ENCODE measurements at places on chromosomes 1 and 21.

DNA sequence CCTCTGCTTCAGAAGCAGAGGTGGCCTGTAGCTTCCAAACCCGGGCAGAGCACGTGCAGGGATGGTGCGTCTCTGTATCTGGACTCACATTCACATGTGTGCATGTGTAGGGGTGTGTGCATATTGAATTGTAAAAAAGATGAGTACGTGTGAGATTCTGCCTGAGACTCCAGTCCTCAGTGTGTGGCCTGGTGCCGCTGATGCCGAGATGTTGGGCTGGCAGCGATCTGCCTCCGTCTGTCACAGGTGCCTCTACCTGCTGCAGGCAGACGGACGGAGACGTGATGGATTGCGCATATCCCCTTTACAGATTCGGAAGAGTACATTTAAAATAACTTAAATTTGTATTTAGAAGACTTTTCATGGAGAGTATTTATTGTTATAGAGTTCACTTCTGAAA is 53.6 kb downstream of the ADARB1 start:
- DNase-seq, result no peak

DNA sequence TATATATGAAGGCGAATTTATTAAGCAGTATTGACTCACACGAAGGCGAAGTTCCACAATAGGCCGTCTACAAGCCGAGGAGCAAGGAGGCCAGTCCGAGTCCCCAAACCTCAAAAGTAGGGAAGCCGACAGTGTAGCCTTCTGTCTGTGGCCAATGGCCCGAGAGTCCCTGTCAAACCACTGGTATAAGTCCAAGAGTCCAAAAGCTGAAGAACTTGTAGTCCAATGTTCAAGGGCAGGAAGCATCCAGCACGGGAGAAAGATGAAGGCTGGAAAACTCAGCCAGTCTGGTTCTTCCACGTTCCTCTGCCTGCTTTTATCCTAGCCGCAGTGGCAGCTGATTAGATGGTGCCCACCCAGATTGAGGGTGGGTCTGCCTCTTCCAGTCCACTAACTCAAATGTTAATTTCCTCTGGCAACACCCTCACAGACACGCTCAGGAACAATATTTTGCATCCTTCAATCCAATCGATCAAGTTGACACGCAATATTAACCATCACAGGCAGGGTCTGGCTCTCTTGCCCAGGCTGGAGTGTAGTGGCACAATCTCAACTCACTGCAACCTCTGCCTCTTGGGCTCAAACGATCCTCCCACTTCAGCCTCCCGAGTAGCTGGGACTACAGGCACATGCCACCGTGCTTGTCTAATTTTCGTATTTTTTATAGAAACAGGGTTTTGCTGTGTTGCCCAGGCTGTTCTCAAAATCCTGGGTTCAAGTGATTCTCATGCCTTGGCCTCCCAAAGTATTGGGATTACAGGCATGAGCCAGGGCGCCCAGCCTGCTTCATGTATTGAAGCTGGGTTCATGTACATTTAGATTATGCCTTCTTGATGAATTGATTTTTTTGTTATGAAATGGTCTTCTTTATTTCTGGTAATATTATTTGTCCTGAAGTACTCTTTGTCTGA is 85.3 kb downstream of the DHRS3 start:
- no peak for DNase-seq

GRCh38 chr1:116503546-116504307 is 67.1 kb downstream of the CD58 start:
- no peak for DNase-seq

DNA sequence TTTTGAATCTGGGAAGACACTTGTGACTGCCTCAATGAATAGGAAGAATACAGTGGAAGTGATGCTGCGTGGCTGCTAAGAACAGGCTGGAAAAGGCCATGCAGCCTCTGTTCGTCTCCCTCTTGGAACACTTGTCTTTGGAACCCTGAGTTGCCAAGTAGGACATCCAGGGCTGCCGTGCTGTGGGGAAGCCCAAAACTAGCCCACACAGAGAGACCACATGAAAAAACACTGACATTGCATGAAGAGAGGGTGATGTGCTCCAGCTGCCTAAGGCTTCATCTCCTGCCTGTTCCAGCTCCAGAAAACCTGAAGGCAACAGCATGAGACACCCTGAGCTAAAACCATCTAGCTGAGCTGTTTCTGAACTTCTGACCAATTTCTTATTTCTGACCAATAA is 61.1 kb upstream of the GNG4 start:
- DNase-seq, result no peak

GRCh38 chr1:39102537-39103327 is 76.6 kb downstream of the NDUFS5 start:
- peak; percentile 69 for DNase-seq

- no peak for DNase-seq
Measured at GRCh38 chr1:51526248-51526647, 7.2 kb upstream of the EPS15 start.

GRCh38 chr1:42211224-42211623 is 46.7 kb upstream of the GUCA2A start:
- no peak for DNase-seq

- DNase-seq, result no peak
Measured at GRCh38 chr21:44371596-44371995, 18.2 kb downstream of the TRPM2 start.

- DNase-seq, result peak; percentile 75
Measured at GRCh38 chr1:9293533-9294404, 1.1 kb downstream of the SPSB1 start.

GRCh38 chr1:232880354-232880753 is 70.1 kb upstream of the NTPCR start:
- no peak for DNase-seq

DNA sequence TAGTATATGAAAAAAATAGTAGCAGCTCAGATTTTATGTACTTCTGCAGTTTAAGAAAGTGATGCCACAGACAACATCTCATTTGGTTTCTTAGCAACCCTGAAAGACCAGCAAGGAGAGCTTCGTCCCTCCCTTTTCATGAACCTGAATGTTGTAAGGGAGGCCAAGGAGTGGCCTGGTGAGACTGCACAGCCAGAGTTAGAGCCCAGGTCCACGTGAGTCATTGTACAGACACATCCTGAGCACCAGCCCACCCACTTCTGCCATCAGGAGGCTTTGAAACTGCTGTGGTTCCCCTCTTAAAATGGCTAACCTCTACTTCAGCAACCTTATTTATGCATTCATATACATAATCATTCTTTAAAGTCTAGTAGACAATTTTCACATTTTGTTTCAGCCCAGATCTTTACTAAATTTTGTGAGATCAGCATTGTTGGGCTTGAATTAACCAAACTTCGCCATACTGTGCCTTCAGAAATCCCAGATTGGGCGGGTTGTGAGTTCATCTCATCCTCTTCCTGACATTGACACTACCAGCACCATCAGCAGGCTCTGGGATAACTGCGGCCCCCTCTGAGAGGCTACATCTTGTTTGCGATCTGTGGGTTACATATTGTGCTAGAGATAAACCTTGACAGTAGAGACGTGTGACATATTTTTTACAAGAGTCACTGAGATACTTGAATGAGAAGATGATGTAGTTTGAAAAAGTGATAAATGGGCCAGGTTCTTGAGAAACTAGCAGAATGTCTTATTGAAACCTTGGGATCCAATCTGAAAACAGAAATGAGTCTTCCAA is 106.7 kb downstream of the CAMTA1 start:
- peak; percentile 51 for DNase-seq

DNA sequence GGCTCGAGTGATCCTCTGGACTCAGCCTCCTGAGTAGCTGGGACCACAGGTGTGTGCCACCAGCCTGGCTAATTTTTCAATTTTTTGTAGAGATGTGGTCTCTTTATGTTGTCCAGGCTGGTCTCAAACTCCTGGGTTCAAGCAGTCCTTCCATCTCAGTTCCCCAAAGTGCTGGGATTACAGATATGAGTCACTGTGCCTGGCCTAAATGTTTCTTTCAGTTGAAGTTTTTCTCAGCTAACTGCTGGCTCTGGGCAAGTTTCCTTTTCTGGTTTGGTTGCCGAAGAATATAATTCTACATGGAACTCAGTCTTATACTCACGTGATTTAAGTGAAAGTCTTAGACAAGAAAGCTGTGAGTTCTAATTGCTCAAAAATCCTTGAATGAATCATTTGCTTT is 57.0 kb downstream of the SASS6 start:
- DNase-seq, result no peak

Measured in astrocyte (in vitro differentiated cells and primary cell).